Adipose tissue (tissue), 3 donors: ENCODE measurements at places on chromosomes 5 and 9. TPM values are rescaled to one million over a fixed set of nuclear protein-coding genes. Genes with fewer than 3 reads are reported as not detected.

Gene SH2D3C
- polyA plus RNA-seq = 23.3 TPM

Gene TAF11L5
- polyA plus RNA-seq = not detected

Gene IGIP
- 3.3 TPM for polyA plus RNA-seq

Gene CDC20B
- polyA plus RNA-seq = not detected

Gene RABEPK
- 22.5 TPM for polyA plus RNA-seq

Gene NR2F1
- polyA plus RNA-seq = 52.2 TPM

Gene OR2S2
- not detected for polyA plus RNA-seq

Gene OGN
- 0.98 TPM for polyA plus RNA-seq

Gene NFIB
- 32.3 TPM for polyA plus RNA-seq

Gene SHC3
- 0.24 TPM for polyA plus RNA-seq

Gene WDR38
- polyA plus RNA-seq = not detected

Gene POLR3G
- polyA plus RNA-seq = 0.74 TPM

Gene SV2C
- polyA plus RNA-seq = 0.04 TPM

Gene MARCOL
- polyA plus RNA-seq = not detected

Gene PCDHGB6
- polyA plus RNA-seq = 1.0 TPM

Gene TEX48
- polyA plus RNA-seq = not detected

Gene TMEM167A
- 41.4 TPM for polyA plus RNA-seq

Gene CLIC3
- polyA plus RNA-seq = 0.33 TPM

Gene GOLGA2
- 39.4 TPM for polyA plus RNA-seq

Gene ANKRD34B
- 0.06 TPM for polyA plus RNA-seq

Gene SPATA31A1
- not detected for polyA plus RNA-seq

Gene NTRK2
- polyA plus RNA-seq = 11.1 TPM
